ENCODE measurements at places on chromosomes 1 and 21. TPM values are rescaled to one million over a fixed set of nuclear protein-coding genes. Genes with fewer than 3 reads are reported as not detected.

GRCh38 chr1:15222653-15223303, 24.2 kb upstream of the FHAD1 start:
- H3K36me3 ChIP-seq: no peaks in the 10 kb centered on the region
- DNase-seq: no peak
- no peak overlapping the region for H3K27ac ChIP-seq
- no peak overlapping the region for H3K4me3 ChIP-seq
- no peaks in the 10 kb centered on the region for H3K4me1 ChIP-seq

- H3K4me3 ChIP-seq: peak overlapping the region; percentile 36
- H3K36me3 ChIP-seq: no peaks in the 10 kb centered on the region
- DNase-seq: no peak
- H3K27ac ChIP-seq: no peak overlapping the region
Measured at GRCh38 chr21:41767606-41768436, 969 bp upstream of the RIPK4 start.

GRCh38 chr1:107413951-107414350, 273.1 kb downstream of the NTNG1 start:
- no peak overlapping the region for H3K27ac ChIP-seq
- H3K36me3 ChIP-seq: no peaks in the 10 kb centered on the region
- H3K4me3 ChIP-seq: no peak overlapping the region

GRCh38 chr1:31617916-31618746, 642 bp downstream of the HCRTR1 start:
- H3K27ac ChIP-seq: no peak overlapping the region
- DNase-seq: peak; percentile 34
- peaks cover 14% of the 10 kb centered on the region for H3K4me1 ChIP-seq
- peaks cover 2% of the 10 kb centered on the region for H3K27me3 ChIP-seq

DNA sequence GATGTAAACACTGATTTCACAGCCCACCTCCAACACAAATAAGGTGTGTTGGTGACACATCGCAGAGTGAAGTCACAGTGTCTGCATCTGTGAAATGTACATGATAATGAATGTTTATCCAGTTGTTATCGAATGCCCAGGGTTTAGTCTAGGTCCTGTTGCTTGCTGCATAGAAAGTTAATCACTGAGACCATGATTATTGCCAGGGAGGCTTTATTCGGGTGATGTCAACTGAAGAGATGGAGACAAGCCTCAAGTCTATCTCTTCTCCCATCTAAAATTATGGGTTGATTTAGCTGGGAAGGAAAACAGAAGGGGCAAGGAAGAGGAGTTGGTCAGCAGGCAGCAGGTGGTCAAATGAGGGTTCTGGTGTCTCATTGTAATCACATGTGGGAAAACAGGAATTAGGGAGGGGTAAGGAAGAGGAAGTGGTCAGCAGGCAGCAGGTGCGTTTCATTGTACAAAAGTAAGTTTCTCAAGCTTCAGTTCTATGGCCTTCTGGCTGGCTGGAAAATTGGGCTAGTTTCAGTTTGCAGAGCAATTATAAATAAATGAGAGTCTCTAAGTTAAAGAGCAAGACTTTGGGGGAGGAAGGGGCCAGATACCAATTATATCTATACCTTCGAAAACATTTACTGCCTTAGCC, 146.3 kb upstream of the DNAH14 start:
- no peak overlapping the region for H3K27ac ChIP-seq
- H3K27me3 ChIP-seq: no peaks in the 10 kb centered on the region
- no peak overlapping the region for H3K4me3 ChIP-seq

GRCh38 chr1:235625340-235625739, 24.2 kb downstream of the GNG4 start:
- no peak overlapping the region for H3K4me3 ChIP-seq
- H3K4me1 ChIP-seq: no peaks in the 10 kb centered on the region
- no peaks in the 10 kb centered on the region for H3K36me3 ChIP-seq
- no peak for DNase-seq
- H3K27me3 ChIP-seq: no peaks in the 10 kb centered on the region

DNA sequence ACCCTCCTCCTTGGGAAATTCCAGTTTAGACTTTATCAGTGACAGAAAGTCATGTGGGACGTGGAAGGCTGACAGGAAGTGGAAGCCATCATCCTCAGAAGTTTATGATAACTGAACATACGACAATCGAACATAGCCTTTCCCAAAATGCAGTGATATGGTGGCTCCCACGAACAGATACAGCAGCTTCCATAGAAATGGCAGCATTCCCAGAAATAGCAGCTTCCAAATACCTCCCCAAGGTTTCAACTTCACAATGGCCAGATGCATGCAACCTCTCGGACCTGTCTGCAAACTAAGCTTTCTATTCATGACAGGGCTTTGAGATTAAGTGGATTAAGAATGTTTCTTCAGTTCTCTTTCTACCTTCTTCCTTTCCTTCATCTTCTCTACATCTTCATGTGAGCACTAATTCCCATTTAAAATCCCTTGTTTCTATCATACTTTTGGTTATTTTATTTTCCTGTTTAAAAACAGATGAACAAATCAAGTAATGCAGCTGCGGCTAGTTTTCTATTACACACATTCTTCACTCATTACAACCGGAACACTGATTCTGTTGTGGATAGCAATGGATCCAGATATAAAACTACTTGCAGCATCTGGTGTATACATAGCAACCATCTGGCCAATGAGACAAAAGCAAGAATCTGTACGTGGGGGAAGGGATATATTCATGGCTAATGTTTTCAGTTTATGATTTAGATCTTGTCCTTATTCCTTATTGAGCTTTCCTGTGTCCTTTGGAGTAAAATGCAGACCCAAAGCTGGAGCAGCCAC, 304.8 kb downstream of the BRINP3 start:
- no peak overlapping the region for H3K27ac ChIP-seq
- no peak overlapping the region for H3K4me3 ChIP-seq
- no peak for DNase-seq
- no peaks in the 10 kb centered on the region for H3K36me3 ChIP-seq
- no peaks in the 10 kb centered on the region for H3K27me3 ChIP-seq

DNA sequence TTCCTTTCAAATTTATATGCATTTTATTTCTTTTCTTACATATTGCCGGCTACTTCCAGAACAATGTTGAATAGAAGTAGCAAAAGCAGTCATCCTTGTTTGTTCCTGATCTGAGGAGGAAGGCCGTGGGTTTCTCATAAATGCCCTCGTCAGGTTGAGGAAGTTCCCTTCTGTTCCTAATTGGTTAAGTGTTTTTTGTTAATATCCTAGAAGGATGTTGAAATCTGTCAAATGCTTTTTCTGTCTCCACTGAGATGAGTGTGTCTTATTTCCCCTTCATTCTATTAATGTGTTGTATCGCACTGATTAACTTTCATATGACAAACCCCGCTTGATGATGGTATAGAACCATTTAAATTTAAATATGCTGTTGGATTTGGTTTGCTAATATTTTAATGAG, 15.4 kb downstream of the TTLL10 start:
- DNase-seq: no peak
- H3K4me1 ChIP-seq: no peaks in the 10 kb centered on the region
- H3K27ac ChIP-seq: no peak overlapping the region
- H3K27me3 ChIP-seq: no peaks in the 10 kb centered on the region
- H3K36me3 ChIP-seq: no peaks in the 10 kb centered on the region
- no peak overlapping the region for H3K4me3 ChIP-seq

DNA sequence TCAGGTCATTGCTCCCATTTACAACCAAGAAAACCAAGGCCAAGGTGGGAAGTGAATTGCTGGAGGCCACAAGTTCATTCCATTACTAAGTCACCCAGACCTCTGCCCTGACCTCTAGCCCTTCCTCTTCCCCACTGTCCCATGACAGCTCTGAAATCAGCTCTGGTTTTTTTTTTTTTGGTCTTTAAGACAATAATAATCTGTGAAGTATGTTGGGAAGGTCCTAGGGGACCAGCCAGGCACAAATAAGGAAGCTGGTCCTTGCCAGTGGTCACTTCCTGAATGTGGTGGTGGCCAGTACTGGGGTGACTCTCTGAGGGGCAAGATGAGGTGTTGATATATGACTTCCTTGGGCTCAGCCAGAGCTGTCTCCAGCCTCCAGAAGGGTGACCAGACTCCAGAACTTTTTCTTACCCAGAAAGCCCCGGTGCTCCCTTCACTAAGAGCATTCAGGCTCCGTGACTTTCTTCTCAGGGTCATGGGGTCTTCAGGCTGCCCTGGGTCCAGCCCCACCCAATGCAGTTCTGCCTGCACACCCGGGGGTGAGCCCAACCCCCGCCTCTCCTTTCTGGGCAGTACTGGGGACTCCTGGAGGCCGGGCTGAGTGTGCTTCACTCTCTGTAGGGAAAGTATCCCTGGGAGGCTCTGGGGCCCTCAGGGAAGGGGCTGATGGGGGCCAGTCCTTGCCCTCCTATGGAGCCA, 159.6 kb downstream of the PTPRU start:
- H3K36me3 ChIP-seq: no peaks in the 10 kb centered on the region
- no peaks in the 10 kb centered on the region for H3K4me1 ChIP-seq
- H3K4me3 ChIP-seq: no peak overlapping the region
- H3K27me3 ChIP-seq: peaks cover 38% of the 10 kb centered on the region
- DNase-seq: no peak
- H3K27ac ChIP-seq: no peak overlapping the region

- no peak overlapping the region for H3K4me3 ChIP-seq
- H3K4me1 ChIP-seq: no peaks in the 10 kb centered on the region
Measured at GRCh38 chr1:53919675-53920066, 25.7 kb downstream of the DIO1 start.

TTC13 gene
- 43.7 TPM for total RNA-seq

FCRL2 gene
- total RNA-seq: 1.6 TPM

C1orf226 gene
- not detected for total RNA-seq

EPHB2 gene
- total RNA-seq: not detected

All from T-cell (primary cell).